Ureter (tissue), 1 donor: ENCODE measurements at places on chromosomes 4 and X.

DNA sequence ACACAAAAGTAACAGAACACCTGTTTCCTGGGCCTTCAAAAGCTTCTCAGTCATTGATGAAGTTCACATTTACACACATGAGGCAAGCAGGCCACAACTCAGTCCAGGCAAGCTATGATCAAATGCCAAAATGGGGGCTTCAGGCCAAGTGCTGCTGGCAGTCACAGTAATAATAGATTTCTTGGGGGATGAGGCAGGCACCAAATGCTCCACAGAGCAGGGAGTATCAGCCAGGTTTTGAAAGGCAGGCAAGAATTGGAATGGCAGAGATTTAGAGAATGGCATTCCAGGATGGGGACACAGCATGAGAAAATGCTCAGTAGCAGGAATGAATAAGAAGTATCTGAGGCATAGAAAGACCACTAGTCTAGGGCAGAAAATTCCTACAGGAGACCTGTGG is 52.8 kb downstream of the GRIA3 start:
- DNase-seq, result no peak

DNA sequence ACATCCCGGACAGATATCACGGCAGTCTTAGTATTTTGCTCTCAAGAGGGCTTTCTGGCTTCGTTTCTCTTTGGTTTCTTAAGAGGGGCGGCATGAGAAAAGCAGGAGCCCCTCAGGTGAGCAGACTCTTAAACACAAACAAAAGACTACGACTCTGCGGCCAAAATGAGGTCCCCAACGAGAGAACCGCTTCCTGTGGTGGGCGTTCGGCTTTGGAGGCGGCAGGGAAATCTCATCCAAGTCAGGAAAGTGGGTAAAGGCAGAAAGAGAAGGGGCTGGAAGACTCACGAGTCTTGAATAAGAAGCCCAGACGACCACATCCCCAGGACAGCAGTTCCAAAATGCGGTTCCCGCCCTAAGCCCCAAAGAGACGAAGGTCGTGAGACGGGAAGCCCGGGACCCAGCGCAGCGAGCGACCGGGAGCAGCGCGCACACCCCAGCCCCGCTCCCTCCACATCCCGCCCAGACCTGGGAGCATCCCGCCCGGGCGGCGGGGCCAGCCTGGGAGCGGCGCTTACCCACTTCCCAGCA is 409 bp downstream of the UGDH start:
- DNase-seq, result no peak

DNA sequence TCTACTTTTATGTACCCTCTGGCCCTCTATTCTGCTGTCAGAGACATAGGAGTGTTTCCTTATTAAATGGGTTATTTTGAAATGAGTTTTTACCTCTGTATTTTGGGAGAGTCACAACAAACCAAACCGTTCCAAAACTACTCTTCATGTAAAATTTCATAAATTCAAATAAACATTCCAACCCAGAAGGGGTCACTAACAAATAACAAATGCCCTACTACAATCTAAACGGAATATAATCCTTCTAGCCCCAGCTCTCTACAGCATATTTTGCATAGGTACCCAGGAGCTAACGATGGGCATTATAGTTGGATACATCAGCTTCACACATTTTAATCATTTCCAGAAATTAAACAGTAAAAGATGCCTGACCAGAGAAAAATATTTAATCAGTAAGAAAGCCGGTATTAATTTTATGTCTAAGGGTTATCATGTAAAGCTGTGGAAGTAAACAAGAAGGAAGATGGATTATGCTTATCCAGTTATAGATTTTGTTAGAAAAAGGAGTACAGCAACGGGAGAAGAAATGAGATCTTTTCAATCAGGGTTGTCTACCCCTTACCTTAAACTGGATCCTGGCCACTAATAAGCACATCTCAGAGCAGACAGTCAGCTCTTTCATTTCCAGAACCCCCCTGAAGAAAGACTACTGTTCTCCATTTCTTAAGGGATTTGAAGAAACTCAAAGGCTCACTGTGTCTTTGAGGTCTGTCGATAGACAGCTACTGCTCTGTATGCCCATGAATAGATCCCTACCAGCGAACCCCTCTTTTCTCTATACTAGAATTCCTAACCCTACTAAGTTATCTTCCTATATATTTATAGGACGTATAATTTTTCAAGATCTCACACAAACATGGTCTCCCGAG is 1.2 kb downstream of the UGDH start:
- no peak for DNase-seq

GRCh38 chr4:40511036-40511614 is 118.5 kb downstream of the RBM47 start:
- no peak for DNase-seq

GRCh38 chrX:12962041-12962504 is 12.8 kb upstream of the TMSB4X start:
- no peak for DNase-seq

DNA sequence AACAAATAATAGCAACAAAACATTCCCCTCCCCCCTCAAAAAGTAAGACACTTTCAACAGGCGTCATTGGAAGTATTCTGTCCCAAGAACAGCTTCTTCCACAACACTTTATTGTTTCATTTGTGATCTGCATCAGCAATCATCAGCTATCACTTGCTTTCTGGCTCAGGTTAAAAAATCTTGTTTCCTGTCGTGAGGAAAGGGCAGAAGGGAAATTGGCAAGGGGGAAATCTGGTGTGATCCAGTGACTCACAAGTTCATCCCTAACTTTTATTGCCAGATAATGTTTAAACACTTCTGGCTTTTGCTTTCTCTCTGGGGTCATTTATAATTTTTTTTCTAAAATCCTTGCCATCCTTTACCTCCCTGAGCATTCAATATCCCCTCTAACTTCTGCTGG is 247.4 kb upstream of the GIMD1 start:
- no peak for DNase-seq

DNA sequence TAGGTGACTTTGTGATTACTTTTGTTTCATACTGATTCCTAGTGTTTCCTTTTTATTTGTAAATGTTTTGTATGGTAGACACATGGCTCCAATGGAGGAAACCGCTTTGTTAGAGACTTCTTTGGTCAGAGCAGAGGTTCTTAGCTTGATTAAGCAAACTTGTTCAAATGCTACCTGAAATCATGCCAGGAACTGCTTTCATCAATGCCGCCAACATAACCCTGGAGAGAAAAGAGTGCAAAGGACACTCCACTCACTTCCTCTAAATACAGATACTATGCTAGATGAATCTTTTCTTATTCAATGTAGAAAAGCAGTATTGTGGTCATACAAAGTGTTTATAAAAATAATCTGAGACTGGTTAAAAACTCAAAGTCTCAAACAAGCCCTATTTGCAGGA is 25.7 kb upstream of the COX7B2 start:
- DNase-seq, result no peak

DNA sequence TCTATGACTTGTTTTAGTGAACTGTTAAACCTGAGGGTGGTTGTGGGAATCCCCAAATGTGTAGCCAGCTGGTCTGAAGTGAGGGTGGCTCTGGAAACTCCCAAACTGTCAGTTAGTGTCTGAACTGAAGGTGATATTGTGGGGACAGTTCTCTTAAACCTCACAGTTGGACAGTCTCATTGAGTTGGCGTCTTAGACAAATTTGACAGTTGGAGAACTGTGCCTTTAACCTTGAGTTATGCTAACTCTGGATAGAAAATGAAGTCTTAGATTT is 20.7 kb upstream of the CTSO start:
- DNase-seq, result no peak
